Stimulated activated CD8-positive, alpha-beta memory T cell treated with anti-CD3 and anti-CD28 coated beads, Interleukin-2, amount 100 ng/mL, for 48 hours (primary cell): ENCODE measurements at places on chromosomes 1 and 21.

DNA sequence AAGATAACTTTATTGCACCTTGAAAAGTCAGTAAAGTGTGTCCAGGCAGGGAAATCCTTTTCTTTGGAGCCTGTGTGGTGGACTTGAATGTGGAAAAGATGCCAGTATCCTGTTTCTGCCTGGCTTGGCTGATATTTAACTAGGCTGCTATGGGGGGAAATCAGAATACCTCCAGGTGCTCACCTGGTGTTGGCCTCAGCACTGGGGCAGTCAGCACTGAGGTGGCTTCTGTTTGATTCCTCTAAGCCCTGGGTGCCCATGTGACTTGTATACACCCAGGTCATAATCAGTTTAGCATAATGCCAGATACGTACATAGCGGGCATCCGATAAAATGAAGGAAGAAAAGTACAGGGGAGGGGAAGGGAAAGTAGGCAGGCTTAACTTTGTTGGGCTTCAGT is 7.2 kb downstream of the PHGDH start:
- no peak for DNase-seq

- no peak for DNase-seq
Observed at GRCh38 chr1:221921936-221922335, 180.0 kb upstream of the DUSP10 start.

- DNase-seq: no peak
Observed at GRCh38 chr1:117161887-117162286, 40.3 kb upstream of the TRIM45 start.

DNA sequence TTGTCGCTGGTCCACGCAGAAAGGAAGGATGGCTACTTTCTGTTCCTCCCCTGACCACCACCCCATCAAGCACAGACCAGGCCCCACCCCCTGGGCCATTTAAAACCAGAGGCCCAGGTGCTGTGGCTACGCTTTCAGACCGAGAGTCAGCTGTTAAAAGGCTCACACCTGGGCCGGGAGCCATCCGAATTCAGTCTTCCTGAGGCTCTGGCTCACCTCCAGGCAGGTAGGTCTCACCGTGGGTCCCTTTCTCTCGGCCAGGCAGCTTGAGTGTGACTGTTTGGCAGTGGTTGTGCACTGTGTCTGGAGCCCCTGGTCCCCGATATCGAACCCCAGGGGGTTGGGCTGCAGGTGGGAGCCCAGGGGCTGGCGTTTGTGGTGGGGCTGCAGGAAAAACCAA is 7.2 kb downstream of the ACTL8 start:
- no peak for DNase-seq

GRCh38 chr1:70168283-70168682 is 37.1 kb downstream of the LRRC40 start:
- no peak for DNase-seq

- no peak for DNase-seq
Observed at GRCh38 chr1:76666499-76666898, 200.8 kb upstream of the ST6GALNAC5 start.

DNA sequence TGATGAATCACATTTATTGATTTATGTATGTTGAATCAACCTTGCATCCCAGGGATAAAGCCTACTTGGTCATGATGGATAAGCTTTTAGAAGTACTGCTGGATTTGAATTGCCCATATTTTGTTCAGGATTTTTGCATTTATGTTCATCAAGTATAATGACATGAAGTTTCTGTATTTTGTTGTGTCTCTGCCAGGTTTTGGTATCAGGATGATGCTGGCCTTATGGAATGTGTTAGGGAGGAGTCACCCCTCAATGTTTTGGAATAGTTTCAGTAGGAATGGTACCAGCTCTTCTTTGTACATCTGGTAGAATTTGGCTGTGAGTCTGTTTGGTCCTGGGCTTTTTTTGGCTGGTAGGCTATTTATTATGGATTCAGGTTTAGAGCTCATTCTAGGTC is 1643.1 kb upstream of the B3GALT2 start:
- DNase-seq: no peak

DNA sequence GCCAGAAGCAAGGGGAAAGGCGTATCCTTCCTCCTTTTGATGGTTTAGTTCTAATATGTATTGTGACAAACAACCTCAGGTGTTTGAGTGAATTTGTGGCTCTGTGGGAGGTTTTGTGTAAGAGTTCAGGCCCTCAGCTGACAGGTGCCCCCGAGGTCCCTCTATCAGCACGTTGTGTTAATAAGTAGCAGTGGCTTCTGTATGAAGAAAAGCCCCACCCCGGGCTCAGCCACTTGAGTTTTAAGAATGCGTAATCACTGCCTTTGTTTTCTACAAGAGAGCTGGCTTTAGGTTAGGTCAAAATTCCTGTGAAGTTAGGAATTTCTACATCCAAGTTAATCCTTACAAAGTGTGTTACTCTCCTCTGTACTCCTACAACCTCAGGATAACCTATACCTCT is 92.4 kb upstream of the PGBD5 start:
- DNase-seq: no peak

GRCh38 chr21:25334046-25334730 is 273.1 kb downstream of the MRPL39 start:
- no peak for DNase-seq

DNA sequence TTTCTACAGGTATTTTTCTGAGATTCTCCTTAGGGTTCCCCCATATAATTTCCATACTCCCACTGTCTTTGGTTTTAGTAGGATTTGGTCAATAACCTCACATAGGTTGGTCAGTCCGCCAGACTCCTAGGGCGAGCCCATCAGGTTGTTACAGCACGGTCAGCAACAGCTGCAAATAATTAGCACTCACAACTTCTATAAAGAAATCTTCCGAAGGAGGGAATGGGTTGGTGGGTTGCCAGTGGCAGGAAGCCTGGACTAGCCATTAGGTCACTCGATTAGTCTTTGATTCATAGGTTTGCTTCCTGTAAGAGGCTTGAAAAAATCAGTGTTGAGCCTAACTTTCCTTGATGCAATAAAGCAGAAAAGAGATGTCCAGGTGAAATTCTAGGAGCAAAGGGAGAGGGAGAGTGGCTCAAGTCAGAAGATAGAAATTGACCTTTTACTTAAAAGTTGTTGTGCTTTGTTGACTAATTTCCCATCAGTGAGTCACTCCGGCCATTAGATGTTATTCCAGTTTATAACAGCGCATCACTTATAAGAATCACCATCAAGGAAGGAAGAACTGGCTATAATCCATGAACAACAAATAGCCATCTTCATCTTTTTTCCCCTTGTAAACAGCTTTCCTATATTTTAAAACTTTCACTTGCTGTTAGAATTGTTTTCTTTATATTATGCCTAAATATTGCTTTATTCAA is 88.3 kb downstream of the TPR start:
- DNase-seq: no peak

DNA sequence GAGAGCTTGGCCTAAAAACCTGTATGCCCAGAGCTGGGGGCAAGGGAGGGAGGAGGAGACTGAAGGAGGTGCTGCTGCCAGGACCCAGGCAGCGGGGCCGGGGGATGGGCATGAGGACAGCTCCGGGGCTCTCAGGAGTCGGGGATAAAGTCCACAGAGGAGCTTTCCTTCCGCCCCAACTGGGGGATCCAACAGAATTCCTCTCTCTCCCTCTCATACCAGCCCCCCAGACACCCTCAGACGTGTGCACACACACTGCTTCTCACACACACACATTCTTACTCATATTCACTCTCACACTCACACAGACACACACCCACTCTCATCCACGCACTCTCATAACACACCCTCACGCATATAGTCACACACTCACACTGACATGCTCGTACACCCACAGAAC is 39.1 kb downstream of the SYF2 start:
- DNase-seq: no peak

GRCh38 chr21:32886339-32886738 is 114.8 kb upstream of the PAXBP1 start:
- DNase-seq: no peak

DNA sequence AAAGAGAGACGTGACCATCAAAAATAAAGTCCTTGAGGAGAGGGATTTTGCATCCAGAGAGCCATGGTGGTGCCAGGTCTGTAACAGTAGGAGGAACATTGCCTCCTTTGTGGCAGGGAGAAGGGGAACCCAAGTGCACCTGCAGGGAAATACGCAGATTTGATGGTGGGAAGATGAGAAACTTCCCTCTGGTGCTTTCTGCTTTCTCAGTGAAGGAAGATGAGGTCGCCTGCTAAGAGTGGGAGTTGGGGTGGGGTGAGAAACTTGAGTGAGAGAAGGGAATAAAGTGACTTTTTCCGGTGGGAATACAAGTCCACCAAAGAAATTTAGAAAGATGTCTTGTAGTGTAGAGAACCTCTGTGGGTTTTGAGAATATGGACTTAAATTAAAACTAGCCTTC is 9.1 kb downstream of the PLA2G4A start:
- no peak for DNase-seq

DNA sequence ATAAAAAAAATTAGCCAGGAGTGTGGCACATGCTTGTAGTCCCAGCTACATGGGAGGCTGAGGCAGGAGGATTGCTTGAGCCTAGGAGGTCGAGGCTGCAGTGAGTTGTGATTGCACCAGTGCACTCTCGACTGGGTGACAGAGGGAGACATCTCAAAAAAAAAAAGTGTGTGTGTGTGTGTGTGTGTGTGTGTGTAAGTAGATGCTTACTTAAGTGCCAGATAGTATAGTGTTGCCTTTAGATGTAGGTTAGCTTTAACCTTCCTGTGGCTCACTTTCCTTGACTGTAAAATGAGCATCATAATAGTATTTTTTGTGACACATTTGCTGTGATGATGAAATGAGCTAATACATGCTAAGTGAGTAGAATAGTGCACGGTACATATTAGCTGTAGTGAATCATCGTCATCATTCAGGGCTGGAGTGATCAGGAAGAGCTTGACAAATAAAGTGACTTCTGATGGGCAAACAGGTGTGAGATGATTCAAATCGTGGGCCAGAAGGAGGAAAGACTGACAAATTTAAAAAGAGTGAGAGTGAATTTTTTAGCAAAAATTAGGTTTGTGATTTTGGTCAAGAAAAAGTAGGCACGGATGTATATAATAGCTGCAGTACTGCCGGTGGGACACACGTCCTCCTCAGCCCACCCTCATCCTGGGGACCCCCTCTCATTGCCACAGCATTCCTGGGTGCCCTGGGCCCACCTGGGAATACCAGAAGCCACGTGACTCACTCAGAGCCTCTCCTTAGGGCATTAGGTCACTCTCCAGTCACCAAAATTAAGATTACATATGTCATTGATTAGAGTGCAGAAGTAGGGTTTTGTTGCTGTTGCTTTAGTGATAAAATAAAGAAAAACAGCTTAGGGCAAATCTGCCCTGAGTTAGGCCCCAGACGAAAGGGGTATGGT is 33.9 kb downstream of the EIF2D start:
- no peak for DNase-seq

- no peak for DNase-seq
Observed at GRCh38 chr1:196148367-196148970, 459.8 kb downstream of the KCNT2 start.

DNA sequence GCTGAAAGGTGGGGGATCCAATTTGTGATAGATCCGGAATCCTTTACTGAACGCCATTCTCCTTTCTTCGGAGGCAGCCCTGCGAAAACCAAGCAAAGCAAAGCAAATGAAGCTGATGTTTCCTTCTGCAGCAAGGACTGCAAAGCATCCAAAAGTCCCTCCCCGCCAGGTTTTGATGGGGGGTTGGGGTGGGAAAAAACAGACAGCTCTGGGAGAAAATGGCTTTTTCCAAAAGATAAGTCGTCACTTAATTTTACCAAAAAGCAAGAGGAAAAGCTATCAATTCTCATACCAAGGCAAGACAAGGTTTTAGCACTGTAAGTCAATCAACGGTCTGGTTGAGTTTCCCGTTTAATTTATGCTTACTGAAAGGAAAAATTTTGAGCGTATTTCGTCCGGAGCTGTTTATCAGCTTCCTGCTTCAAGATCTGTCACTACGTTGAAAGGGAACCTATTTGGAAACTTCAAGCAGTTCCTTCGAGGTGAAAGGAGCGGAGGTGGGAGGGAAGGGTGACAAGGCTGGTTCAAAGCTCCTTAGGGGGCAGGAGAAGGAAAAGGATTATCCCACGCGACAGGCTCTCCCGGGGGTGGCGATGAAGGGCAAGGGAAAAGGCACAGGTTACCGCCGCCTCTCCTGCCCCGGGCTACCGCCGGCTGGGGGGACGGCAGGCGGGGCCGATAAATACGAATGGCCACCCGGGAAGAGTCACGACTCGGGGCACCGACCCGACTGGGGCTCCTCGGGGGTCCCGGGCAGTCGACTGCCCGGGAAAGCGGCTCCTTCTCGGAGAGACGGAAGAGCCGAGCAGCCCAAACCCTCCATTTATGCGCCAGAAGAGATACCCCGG is 750 bp downstream of the SYNJ1 start:
- DNase-seq: no peak

GRCh38 chr1:183993132-183993531 is 44.4 kb downstream of the COLGALT2 start:
- DNase-seq: no peak

- DNase-seq: no peak
Observed at GRCh38 chr1:48182439-48182838, 40.1 kb upstream of the SLC5A9 start.

DNA sequence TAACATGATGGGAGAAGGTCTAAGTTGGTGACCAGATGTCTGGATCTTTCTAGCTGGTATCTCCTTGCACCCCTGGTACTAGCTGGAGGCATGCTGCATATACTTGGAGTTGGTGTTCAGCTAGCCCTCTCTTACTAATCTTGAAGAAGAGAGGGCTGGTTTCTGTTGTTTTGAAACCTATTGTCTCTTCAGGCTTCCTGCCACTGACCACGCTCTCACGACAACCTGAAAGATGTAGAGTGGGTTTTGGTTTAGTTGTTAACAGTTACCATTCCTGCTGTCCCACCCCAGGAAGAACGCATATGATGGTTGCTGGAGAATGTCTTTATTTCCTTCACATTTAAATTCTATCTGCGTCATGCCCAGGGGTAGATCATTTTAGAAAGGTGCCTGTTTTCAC is 3.6 kb downstream of the MAN1C1 start:
- DNase-seq: no peak

- no peak for DNase-seq
Observed at GRCh38 chr1:162498496-162498810, 835 bp downstream of the UHMK1 start.

- DNase-seq: no peak
Observed at GRCh38 chr1:41221995-41222394, 20.1 kb downstream of the SCMH1 start.

GRCh38 chr1:230684146-230684545 is 29.8 kb downstream of the AGT start:
- no peak for DNase-seq

DNA sequence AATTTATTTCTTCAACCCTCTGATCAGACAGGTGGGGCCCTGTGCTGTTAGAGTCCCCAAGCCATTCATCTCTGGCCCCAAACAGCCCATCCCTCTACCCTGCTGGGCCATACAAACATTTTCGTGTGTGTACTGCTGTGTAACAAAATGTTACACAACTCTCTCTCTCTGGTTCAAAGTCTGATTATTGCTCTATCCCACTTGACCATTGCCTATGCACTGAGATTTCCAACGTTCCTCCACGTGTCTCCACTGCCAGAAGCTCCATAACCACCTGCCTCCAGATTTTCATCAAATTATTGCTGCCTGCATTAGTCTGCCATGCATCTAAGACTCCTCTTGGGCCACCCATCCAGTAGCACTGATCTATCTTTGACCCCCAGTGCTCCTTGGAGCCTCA is 104.8 kb downstream of the ELAVL4 start:
- DNase-seq: no peak

GRCh38 chr1:101282314-101283038 is 45.7 kb downstream of the S1PR1 start:
- no peak for DNase-seq
